Adipose tissue (tissue), 3 donors: ENCODE measurements at places on chromosomes 13 and 19. TPM values are rescaled to one million over a fixed set of nuclear protein-coding genes. Genes with fewer than 3 reads are reported as not detected.

FFAR2 gene
- 0.24 TPM for polyA plus RNA-seq

CLC gene
- 0.86 TPM for polyA plus RNA-seq

FAAP24 gene
- polyA plus RNA-seq: 2.6 TPM

HCST gene
- polyA plus RNA-seq: 4.1 TPM

ZNF490 gene
- polyA plus RNA-seq: 0.51 TPM

ICAM1 gene
- polyA plus RNA-seq: 134 TPM

FCAR gene
- 0.26 TPM for polyA plus RNA-seq

SOX1 gene
- polyA plus RNA-seq: not detected

ZNF540 gene
- polyA plus RNA-seq: 0.79 TPM

PABPC3 gene
- 0.22 TPM for polyA plus RNA-seq

NUMBL gene
- 27.2 TPM for polyA plus RNA-seq
